ENCODE measurements at places on chromosomes 5 and 9.

DNA sequence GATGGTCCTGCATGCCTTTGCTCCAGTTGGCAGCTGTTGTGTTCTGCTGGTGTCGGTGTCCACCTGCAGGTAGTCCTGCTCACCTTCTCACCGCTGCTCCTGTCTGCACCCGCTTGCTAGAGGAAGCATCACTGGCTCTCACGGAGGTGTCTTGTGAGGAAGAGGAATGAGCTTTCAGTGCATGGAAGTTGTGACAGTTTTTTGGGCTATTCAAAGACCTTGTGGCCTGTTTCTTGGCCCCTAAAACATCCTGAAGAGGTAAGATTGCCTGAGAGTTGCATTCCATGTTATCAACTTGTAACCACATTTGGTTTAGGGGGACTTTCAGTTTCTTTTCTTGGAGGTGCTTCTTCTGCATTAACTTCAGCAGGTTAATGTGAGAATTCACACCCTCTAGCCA is 85.6 kb downstream of the MACROH2A1 start:
- DNase-seq: no peak

- DNase-seq: no peak
Measured at GRCh38 chr9:38107811-38108304, 38.8 kb upstream of the SHB start.

DNA sequence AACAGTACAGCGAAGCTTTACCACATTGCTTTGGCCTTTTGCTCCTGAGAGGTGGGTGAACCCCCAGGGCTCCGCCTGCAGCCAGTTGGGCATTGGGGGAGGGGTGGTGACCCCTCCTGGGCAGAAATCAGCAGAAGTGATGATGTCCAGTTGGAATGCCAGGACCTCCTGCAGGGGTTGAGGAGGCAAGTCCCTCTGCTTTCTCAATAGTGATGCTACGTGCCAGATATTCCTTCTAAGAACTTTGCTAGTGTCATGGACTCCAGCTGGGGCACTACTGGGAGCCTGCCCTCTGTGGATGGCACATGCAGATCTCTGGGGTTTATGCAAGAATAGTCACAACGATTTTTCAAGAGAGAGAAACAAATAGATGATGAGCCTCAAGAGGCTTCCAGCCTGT is 95.6 kb downstream of the NDFIP1 start:
- DNase-seq: no peak

DNA sequence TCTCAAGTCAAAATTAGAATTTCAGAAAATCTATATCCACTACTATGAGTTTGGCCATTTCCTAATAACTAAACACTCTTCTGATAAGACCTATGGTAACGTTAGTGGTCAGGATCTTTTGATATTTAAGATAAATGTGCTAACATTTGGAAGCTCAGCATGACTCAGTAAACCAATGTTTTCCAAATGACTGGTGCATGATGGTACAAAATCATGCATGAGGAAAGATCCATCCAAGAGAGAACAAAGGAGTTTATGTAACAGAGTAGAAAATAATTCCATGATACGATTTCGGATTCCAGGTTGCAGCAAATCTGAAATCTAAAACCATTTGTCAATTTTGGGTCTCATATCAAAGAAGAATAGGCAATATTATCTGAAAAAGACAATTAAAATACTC is 279.2 kb downstream of the NSG2 start:
- no peak for DNase-seq

DNA sequence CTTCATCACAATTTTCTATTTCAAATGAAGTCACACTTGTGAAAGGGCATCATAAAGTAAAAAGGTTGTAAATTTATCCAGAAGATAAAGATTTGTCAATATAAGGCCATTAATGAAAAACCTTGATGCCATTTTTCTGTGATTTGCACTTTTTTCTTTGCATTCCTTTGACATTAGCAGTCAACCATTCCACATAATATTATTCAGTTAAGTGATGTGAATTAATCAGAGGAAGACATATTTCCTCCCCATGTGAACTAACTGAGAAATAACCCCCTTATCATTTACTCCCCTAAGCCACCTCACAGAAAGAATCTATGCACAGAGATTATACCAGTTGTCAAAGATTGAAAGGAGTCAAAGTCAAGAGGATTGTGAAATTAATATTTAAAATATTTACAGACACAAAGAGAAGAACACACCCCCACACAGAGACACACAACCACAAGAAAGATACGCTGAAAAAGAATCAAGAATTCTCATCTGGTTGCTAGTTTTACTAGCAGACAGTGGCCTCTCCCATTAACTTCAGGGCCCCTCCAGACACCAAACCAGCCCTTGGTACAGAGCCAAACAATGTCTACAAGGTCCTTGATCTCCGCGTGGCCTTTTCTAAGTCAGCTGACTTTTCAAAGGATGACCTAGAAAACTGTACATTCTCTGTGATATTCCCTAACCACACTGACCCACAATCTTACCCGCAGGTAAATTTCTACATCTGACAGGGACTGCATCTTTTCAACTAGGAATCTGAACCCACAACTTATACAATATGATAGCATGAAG is 29.5 kb downstream of the GNAQ start:
- no peak for DNase-seq

GRCh38 chr9:137138722-137139467 is at the start of gene GRIN1:
Gene GRIN1, plus strand, starts transcription at chr9:137139154. Its CDS starts 333 bp downstream, at chr9:137139487.
- DNase-seq: no peak
